Stomach (tissue), 19 donors: ENCODE measurements at places on chromosomes 3 and 15. TPM values are rescaled to one million over a fixed set of nuclear protein-coding genes. Genes with fewer than 3 reads are reported as not detected.

Gene SLC28A1
- total RNA-seq: not detected

Gene GOLGA8J
- total RNA-seq: not detected

Gene ACTL6A
- 54.3 TPM for total RNA-seq

Gene TM4SF4
- 40.8 TPM for total RNA-seq

Gene GOLGA6L10
- 1.0 TPM for total RNA-seq

Gene STIMATE
- total RNA-seq: 20.1 TPM

Gene IMPG2
- 0.29 TPM for total RNA-seq

Gene ERICH6
- total RNA-seq: 0.37 TPM
